Hepatocyte (in vitro differentiated cells): ENCODE measurements at places on chromosomes 2 and 18. TPM values are rescaled to one million over a fixed set of nuclear protein-coding genes. Genes with fewer than 3 reads are reported as not detected.
A peak's percentile ranks its signal among the peaks of the same experiment; 100 is the strongest.

DNA sequence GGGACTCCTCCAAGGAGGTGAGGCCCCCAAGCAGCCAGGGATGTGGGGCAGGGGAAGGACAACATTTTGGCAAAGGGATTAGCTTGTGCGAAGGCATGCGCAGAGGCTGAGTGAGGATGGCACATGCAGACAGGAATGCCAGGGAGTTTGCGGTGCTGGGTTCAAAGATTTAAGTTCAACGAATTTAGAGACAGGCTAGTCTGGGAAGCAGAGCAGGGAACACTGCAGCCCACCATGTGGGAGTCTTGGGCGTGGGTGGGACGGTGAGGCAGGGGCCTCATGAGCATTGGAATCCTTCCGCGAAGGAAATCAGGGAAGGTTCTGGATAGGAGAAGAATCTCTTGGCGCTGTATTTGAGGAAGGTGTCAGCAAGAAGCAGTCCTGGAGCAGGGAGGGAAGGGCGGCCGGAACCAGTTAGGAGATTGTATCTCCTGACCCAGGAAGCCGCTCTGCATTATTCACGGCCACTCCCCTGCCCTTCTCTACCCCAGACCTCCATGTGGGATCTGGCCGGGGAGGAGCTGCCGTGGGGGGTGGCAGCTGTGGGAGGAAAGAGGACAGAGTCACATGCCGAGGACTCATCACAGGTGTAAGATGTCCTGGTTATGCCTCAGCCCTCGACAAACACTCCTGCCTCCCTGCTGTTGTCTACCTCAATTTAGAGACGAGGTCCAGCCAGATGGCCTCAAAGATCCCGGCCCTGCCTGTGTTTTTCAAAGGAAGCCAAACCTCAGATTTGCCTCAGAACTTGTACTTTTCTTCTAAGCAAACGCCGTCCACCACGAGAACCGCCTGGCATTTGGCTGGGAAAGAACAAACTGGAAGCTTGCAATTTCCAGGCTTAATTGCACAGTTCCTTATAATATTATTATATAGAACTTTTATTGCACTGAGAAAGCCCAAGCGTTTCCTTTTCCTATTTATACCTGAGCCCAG, 123.7 kb upstream of the SMAD2 start:
- DNase-seq = peak; percentile 19

DNA sequence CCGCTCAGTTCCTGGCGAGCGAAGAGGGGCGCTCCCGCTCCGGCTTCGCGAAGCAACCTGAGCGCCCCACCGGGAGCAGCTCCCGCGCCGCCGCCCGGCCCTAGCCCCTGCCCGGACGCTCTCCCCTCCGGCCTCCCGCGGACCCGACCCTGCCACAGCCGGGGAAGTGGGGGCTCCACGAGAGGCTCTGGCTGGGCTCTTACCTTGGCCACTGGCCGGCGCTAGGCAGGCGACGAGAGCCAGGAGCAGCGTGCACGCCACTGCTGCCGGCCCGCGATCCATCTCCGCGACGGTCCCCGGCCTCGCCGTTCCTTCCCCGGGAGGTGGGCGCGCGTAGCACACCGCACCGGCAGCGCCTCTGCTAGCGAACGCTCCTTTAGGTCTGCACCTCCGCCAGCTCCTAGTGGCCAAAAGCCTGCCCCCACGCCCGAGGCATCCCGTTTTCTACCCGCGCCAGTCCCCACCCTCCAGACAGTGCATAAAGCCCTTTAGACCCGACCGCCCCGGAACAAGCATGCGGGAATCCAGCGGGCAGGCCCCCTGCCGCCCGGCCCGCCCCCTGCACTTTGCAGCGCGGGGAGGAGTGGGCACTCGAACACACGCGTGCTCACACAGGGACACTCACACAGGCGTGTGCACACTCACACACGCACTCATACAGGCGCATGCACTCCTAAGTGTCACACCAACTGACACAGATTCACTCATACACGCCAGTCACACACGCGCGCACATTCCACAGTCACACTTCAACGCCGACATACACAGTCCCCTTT, at the start of gene LRP2:
Gene LRP2 (minus strand): TSS at position 417 of the 776 bp plus-strand sequence. CDS start 135 bp downstream, at position 282.
- DNase-seq = peak; percentile 39

DNA sequence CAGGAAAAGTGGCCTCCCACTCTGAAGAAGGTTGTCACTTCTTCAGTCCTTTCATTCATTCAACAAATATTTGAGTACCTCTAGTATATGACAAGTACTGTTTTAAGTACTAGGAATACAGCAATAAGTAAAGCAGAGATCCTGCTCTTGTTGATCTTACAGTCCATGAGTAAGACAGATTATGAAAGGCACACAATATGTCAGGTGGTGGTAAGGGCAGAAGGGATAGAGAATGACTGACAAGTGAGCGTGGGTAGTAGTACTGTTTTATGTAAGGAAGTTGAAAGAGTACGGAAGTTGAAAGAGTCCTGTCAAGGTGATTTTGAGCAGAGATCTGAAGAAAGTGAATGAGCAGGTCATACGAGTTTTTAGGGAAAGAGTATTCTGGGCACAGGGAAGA, 111.3 kb downstream of the GALNT1 start:
- DNase-seq = peak; percentile 15

- DNase-seq = peak; percentile 92
Measured at GRCh38 chr2:64359892-64360657, 93.9 kb upstream of the LGALSL start.

DNA sequence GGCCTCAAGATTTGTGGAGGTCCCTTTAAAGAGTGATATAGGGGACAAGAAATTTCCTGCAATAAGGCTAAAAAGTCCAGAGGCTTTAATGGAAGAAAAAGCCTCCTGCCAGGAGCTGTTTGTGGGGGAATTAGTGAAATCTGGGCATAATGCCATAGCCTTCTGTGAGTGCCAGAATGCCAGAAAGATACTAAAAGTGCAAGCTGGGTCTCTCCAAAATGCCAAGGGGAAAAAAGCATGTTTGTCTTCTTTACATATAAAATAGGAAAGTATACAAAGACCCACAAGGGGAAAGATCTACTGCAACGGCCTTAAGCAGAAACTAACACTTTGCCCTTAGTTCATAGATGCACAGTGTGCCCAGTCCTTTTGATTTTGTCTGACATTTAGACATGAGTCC, 647.7 kb upstream of the ZNF804A start:
- DNase-seq = peak; percentile 30

GRCh38 chr2:114368705-114369104, 73.7 kb upstream of the DPP10 start:
- DNase-seq = no peak

DNA sequence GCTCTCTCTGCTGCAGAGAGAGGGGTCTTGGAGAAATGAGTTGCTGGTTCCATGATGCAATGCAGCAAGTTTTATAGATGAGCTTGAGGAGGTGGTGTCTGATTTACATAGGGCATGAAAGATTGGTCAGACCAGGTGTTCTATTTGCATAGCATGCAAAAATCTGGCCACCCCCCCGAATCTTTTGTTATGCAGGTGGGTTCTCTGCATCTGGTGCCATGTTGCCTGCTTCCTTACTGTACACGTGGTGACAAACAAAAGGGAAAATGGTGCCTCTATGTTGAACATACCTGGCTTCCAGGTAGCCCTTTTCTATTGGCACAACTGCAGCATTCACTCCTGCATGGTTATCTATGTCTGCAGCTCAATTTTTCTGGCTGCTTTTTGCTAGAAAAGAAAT, 169.4 kb downstream of the GALNT1 start:
- DNase-seq = no peak

- DNase-seq = no peak
Measured at GRCh38 chr2:150165988-150166312, 321.5 kb downstream of the RND3 start.

Gene RIT2
- total RNA-seq = not detected in 2 replicates

Gene DCDC2C
- not detected in 2 replicates for total RNA-seq

Gene BOLL
- not detected in 2 replicates for total RNA-seq
